NCI-H2081 treated with DMSO at 0.1 percent for 48 hours (cell line): ENCODE measurements at places on chromosomes 7 and 10.

DNA sequence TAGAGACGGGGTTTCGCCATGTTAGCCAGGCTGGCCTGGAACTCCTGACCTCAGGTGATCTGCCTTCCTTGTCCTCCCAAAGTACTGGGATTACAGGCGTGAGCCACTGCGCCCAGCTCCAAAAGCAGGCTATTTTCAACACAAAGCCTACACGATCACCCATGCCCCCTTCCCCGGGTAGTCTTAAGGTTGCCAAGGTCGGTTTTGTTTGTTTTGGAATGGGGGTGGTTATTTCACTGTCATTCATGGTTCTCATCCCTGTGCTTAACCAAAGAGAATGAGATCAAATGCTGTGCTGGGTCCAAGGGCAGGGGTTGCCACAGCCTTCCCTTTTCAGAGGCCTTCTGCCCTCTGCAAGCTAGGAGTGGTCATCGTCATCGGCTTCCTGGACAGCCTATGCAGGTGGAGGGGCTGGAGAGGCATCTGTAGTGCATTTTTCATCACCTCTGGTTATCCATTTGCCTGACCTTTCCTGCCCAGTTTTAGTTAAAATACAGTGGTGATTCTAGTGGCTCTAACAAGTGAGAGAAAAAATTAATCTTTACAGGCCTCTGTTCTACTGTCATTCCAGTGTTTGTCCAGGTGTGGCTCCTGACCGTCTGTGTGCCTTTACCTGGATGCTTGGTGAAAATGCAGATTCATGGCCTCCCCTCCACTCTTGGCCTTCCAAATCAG, 11.4 kb downstream of the BLVRA start:
- DNase-seq: no peak

GRCh38 chr7:47601881-47602249, 20.0 kb upstream of the TNS3 start:
- no peak for DNase-seq

DNA sequence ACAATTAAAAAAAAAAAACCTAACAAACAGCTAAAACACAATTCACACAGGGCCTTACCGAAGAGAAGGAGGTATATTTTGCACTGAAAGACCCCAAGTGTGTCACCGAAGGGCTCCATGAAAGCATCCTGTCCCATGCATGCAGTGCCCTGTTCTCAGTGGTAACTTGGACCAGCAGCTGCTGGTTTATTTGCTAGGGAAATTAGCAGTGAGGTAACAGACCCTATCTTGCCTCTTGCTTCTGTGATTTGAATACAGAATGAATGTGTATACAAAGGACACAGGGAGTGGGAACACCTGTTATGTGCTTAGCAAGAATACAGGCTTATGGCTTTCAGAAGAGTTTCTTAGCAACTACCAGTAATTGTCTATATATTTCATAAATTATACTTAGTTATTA, at the start of gene HEPACAM2:
Gene HEPACAM2, minus strand, starts transcription at position 160 of the 400 bp plus-strand sequence.
- DNase-seq: peak; percentile 97

- peak; percentile 20 for DNase-seq
These were observed 57.4 kb downstream of the NEUROG3 start for GRCh38 chr10:69515699-69516259.

DNA sequence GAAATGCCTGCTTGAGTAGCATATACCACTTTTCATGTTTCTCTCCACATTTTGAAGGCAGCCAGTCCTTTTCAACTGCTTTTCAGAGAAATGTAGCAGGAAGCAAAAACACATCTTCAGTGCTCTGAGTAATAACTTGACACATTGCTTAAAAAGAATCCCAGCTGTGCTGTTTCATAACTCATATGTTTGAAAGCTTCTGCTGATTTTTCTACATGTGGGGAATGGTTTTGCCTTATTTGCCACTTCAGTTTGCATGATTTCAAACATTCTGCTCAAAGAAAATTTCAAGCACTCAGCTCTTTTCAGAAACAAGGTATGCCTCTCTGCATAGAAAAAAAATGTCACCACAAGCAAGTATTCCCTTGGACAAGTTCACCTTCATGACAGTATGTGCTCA, 732.8 kb downstream of the POM121L12 start:
- DNase-seq: no peak

GRCh38 chr10:100836891-100837290, 75.9 kb upstream of the SLF2 start:
- no peak for DNase-seq

GRCh38 chr7:84700563-84701370, 486.1 kb downstream of the SEMA3D start:
- no peak for DNase-seq

DNA sequence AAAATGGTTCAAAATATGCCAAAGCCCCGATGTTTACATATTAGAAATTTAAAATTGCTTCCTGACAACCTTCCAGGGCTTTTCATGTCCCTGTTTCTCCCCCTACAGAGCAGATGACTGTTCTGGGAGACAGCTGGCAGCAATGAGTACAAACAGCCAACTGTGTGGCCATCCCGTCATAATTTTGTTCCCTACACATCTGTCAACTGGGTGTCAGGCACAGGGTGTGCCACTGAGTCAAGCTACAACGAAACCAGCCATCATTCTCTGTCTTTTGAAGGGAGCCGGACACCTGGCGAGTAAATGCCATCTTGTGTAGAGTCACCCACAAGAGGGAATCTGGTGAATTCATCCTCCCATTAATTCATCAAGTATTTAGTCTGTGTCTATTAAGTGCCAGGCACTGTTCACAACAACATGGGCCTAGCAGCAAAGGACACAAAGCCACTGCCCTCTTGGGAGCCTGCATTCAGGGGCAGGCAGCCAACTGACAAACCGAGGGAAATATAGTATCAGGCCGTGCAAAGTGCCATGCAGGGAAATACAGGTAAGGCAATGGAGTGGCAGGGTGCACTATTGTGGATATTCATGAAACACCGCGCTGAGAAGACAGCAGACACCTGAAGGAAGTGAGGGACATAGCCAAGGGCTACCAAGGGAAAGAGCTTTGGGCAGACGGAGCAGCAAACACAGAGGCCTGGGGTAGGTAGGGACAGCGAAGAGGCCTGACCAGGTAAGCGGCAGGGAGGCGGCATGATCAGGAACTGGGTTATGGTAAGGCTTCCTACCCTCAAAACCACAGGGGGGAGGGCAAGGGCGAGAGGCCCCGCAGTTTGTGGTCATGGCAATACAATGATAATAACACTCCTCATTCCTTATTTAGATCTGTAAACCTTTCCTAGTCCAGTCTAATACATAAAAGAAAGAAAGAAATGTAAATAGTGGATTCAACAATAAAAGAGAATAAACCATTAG, 213.6 kb downstream of the FAM107B start:
- DNase-seq: no peak

GRCh38 chr7:155295511-155295910, 2.2 kb upstream of the INSIG1 start:
- DNase-seq: no peak
